8988T (cell line): ENCODE measurements at places on chromosomes 5 and 9.

GRCh38 chr9:131815970-131816873, 76.3 kb upstream of the RAPGEF1 start:
- no peak for DNase-seq

- DNase-seq = no peak
These were observed 108.1 kb downstream of the ZNF462 start for GRCh38 chr9:106970976-106971457.

GRCh38 chr5:72818866-72819534, 2.5 kb downstream of the TNPO1 start:
- DNase-seq = no peak

DNA sequence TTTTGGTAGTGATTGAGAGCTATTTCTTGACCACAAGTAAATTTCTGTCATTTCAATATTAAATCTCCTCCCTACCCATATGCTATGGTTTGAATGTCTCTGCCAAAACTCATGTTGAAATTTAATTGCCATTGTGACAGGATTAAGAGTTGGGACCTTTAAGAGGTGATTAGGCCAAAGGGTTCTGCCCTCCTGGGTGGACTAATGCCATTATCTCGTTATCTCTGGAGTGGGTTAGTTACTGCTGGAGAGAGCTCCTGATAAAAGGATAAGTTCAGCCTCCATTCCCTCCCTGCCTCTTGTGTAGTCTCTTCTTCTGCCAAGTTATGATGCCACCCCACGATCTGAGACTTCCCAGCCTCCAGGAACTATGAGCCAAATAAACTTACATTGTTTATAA, 3.6 kb upstream of the DRD1 start:
- no peak for DNase-seq

DNA sequence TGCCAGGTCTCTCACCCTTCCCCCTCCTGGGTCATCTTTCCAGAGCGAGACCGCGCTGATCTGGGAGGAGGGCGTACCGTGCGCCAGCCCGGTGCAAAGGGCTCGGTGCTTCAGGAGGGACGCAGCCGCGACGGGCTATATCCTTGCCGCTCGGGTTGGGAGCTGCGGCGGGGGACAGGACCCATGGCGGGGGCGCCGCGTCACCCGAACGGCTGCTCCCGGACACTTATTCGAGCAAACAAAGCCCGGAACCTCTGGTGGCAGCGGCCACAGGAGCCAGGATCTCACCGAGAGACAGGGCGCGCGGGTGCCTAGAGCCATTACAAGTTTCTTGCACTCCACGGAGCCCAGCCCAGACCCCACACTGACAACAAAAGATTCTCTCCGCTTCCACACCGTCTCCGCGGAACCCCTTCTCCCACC, 1.3 kb downstream of the SEMA6A start:
- DNase-seq = no peak

GRCh38 chr5:135700731-135701130, 121.9 kb upstream of the CXCL14 start:
- DNase-seq = no peak

DNA sequence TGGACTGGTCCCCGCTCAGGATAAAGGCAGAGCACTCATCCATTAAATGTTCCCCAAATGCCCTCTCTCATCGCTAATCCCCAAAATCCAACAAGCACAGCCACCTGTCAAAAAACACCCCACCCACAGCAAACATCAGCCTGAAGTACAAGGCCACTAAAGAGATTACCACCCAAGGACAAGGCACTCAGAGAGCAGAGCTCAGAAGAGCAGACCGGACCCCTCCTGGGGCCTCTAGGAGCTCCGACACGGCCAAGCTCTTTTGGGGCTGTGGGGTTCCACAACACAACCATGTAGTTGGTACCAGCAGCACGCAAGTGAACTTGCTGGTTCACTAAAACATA, 9.8 kb downstream of the VDAC1 start:
- DNase-seq = no peak

DNA sequence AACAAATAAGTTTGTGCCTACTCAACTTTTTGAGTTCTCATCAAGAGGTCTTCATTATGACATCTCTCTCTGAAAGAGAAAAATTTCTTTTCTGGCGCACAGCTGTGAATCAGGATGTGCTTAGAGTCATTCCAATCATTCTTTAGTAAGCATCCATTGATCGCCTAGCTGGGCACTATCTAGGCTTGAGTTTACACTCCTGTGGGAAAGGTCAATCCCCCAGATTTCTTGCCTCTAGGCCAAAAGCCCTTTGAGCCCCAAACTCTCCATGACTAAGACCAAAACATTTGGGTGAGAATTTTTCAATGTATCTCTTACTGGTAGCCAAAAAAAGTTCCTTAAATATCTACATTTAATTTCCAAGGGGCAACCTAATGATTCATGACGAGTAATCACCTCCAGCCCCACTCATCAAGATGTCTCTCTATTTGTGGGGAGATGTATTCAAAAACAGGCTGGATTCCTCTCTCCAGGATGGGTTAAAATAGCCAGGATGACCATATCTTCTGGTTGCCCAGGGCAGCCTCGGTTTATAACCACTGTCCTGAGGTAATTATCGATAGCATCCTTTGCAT, 101.7 kb downstream of the GNA14 start:
- DNase-seq = no peak

GRCh38 chr5:92402956-92403702, 1020.0 kb upstream of the ARRDC3 start:
- no peak for DNase-seq

DNA sequence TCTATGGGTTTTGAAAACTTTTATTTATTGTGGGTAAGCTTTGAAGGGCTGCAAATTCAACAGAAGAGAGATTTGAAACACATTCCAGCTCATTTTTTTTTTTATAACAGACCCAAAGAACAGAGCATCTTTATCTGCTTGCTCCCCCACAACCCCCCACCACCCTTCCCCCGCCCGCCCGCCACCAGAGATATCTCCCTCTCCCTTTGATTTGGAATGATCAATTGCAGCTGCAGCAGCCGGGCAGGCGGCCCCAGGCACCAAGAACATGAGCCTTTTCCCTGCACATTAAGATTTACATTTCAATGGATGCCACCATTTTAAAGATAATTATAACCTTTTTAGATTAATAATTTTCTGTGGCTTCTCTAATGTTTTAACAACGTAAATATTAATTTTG, 510.9 kb downstream of the ZNF608 start:
- no peak for DNase-seq

DNA sequence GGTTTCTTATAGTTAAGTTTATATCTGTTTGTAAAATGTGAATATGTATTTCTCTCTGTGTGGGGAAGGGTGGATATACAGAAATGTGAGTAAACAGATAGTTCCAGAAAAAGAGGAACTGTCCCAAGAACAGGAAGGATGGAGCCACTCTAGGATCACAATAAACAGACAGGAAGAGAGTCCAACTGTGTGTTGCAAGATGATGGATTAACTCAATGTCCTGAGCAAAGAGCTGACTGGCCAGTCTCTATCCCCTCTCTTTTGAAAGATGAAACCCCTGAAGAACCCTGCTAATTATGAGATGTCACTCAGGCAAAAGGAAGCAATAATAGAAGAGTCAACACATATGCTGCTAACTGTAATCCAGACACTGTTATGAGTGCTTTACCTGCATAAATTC, 202.7 kb downstream of the SEMA6A start:
- no peak for DNase-seq
